ENCODE measurements at places on chromosomes 7 and 10. TPM values are rescaled to one million over a fixed set of nuclear protein-coding genes. Genes with fewer than 3 reads are reported as not detected.

GRCh38 chr10:43230101-43230908 lies 36.6 kb downstream of the RASGEF1A start:
- no peak for DNase-seq

DNA sequence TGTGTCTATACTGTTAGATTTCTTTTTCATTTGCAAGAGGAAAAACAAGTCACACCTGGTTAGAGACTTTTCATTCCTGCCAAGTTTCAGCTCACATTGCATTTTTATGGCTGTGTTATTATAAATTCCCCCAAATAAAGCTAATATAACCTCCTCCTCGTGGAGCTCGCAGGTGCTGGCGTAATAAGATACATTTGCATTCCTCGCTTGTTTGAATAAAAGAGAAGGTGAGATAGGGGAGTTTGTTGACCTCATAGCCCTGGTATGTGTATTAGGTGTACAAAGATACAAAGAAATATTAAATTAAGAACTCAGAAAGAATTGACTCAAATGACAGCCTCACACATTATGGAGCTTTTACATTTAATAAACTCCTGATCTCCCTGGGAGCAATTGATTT lies 257.7 kb upstream of the SP8 start:
- DNase-seq, result no peak

Gene TPST1
- 49.8 TPM for polyA plus RNA-seq

DNA sequence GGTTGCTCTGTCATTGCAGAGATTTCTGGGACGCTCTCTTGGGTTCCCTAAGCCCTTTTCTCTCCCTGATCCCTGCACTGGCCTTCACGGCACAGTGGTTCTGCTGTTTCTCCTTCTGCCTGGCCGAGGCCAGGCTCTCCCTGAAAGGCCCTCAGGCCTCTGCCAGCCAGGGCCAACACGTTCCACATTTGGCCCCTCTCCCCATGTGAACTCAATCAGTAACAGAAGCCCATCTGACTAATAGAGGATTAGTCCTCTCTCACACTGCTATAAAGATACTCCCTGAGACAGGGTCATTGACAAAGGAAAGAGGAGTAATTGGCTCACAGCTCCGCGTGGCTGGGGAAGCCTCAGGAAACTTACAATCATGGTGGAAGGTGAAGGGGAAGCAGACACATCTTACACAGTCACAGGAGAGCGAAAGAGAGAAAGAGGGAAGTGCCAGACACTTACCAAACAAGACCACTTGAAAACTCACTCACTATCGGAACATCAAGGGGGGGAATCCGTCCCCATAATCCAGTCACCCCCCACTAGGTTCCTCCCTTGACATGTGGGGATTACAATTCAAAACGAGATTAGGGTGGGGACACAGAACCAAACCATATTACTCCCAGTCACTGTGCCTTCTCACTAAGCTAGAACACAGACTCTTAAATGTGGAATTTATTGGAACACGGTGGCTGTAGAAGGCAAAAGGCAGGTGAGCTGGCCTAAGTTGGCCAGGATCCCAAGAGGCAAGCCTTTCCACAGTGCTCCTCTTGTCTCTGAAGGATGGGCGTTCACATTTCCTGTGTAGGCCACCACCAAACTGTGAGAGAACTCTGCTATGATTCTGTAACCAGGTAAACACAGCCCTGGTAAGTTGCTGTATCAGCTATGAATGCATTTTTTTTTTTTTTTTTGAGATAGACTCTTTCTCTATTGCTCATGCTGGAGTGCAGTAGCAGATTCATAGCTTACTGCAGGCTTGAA lies 8.8 kb downstream of the FZD8 start:
- DNase-seq, result no peak

Gene MKRN1
- 104 TPM for polyA plus RNA-seq

GRCh38 chr7:7718492-7718891 lies at the start of gene RPA3:
RPA3 (minus strand) TSS chr7:7718607; CDS start chr7:7640418, 78,189 bp downstream.
- no peak for DNase-seq

GRCh38 chr10:79027147-79028055 lies 41.4 kb upstream of the ZMIZ1 start:
- no peak for DNase-seq

Gene AKR1B15
- polyA plus RNA-seq, result 0.09 TPM
